Activated T-helper 1 cell treated with anti-CD3 and anti-CD28 coated beads, Interleukin-2, amount 50 U/mL, for 16 hours (primary cell): ENCODE measurements at places on chromosomes 7 and 10.

DNA sequence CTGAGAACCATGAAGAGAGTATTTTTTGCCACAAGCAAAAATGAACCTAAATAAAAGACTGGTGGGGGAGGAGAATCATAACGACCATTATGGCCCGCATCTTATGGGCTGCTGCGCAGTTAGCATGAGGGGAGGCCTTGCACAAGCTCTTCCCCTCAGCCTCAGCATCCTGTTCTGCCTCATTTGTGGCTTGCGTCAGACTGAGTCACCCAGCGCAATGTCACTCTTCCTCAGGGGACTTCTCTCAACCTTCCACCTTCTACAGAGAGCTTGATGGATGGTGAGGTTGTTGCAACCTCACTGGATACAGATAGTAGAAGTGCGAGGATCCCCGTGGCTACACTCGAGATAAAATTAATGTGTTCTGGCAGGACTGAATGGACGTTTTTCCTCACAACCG is 16.8 kb upstream of the GPR15LG start:
- DNase-seq = no peak

DNA sequence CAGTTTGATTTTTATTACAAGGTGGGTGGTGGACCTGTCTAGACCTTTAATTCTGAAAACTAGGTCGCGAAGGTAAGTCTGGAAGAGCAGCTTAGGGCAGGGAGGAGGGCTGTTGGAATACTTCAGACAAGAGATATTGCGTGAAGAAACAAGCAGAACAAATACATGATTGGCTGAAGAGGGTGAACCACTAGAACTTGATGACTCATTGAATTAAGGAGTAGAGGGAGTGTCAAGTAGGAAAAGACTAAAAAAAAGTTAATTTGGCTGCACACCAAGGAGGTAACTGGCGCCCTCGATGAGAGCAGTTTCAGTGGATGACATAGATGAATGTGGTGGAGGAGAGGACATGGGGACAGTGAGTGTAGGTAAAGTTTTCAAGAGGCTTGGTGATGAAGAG is 41.3 kb downstream of the WNT2 start:
- DNase-seq = no peak

- DNase-seq = no peak
Measured at GRCh38 chr7:44309271-44310091, 15.9 kb downstream of the CAMK2B start.

GRCh38 chr10:132509506-132510173 is 27.9 kb upstream of the INPP5A start:
- DNase-seq = no peak

DNA sequence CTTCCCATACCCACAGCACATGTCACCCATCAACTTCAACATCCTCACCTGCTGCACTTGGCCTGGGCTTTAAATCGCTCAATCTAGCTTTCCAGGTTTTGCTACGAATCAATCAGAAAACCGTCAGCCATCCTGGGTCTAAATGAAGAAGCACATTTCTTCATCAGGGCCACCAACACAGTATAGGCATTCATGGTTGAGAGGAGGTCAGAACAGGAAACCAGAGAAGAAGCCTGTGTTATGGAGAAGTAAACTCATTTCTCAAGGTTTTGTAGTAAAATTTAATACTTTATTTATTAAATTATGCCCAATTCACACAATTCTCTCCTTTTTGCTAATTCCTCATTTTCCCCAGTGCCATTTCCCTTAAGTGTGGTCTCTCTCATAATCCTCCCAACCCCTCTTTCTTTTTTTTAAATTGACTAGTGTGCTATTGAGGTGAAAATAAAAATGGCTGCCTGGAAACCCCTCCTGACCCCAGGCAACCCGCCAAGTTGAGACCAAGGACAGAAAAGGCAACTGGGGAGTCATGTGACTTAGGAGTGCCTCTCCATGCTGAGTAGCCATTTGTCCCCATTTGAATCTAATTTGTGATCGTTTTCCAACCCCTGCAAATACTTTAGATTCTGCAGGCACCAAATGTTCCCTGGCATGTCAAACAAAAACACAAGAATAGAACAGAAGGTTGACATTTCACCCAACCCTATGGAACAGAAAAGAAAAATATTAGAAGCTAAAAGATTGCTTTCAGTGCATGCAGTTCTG is 181.1 kb upstream of the NAMPT start:
- DNase-seq = no peak

GRCh38 chr7:86926732-86927131 is 132.7 kb downstream of the ELAPOR2 start:
- DNase-seq = no peak
